ENCODE measurements at places on chromosomes 12 and 14.

DNA sequence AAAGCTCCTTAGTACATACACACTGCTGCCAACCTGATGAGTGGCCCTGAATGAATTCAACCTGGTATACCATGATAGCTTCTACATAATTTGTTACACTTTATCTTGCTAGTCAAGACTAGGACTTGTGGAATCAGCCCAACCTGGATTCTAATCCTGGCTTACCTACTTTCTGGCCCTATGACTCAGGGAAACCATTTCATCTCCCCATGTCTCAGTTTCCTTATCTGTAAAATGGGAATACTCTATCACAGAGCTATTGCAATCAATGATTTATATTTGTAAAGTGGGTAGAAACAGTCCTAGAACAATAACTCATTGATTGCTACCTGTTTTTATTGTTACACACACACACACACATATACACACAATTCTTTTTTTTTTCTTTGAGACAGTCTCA, 6.5 kb upstream of the DUSP6 start:
- no peak for DNase-seq

GRCh38 chr14:59484639-59485175, 390 bp downstream of the JKAMP start:
- no peak for DNase-seq

- DNase-seq: no peak
Measured at GRCh38 chr12:109902891-109903418, 2.9 kb downstream of the TCHP start.

DNA sequence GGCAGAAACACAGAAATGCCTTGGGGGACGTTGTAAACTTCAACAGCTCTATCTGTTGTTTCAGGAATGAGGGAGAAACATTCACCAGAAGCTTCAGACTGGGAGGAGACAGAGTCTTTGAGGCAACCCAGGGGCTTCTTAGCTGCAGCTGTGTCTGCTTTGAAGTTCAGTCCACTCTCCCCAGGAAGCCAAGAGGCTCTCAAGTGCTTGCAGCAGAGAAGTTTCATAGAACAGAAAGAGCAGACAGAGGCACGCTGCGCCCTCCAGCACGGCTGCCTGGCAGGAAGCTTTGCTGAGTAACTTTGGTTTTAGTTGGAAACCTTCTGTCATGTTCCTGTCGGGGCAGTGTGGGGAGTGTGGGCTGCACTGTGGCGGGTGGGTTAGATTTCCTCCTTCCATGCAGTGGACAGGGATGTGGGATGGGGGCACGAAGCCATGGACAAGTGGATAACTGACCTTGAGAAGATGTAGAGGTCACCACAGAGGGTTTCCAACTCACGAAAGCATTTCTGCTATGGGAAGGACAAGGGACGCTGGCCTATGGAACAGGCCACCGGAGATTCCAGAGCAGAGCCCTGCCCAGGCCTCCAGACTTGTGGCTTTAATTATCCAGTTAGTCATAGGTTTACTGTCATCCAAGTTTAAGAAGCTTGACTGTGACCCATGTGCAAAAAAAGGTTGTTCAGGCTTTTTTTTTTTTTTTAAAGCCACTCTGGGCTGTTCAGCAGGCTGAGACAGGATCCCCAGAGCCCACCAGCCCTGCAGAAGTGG, 107.7 kb downstream of the ARF6 start:
- no peak for DNase-seq

GRCh38 chr14:102737402-102738372, 39.6 kb upstream of the TRAF3 start:
- no peak for DNase-seq

Measured in NCI-H1105 (cell line).